ENCODE measurements at places on chromosomes 16 and 17.

GRCh38 chr17:64180089-64181073 lies 50.4 kb upstream of the ERN1 start:
- DNase-seq = no peak

DNA sequence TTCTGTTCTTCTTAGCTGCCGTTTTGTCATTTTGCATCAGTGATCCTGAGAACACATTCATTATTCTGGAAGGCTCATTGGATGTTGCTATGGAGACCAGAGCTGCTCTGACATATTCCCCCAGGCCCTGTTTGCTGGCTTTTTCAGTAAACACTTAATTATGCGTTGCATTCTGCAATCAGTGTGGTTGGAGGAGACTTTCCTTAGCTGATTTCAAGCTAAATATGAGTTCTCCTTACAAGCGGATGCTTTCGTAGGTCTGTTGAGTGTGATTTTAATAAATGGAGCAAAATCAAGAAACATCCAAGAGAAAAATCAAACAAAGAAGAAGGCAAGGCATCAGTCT lies 38.2 kb upstream of the NUDT7 start:
- no peak for DNase-seq

DNA sequence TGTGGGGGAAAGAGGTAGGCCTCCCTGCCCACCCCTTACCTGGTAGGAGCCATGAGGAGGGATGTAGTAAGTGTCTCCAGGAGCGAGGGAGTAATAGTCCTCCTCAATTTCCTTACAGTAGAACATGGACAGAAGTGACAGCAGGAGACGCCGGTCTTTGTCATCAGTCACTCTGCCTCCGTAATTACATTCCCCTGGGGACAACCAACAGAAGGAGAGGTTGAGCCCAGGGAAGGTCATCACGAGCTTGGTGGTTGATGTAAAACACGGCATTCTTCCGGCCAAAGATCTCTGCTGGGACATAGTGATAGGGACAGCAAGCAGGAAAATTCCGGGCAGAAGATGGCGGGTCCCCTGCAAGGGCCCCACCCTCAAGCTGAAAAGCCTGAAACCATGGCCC lies 47.9 kb downstream of the LYRM1 start:
- no peak for DNase-seq

- no peak for DNase-seq
Measured at GRCh38 chr16:74169687-74170376, 126.8 kb upstream of the PSMD7 start.

GRCh38 chr17:62648251-62648955 lies 20.9 kb downstream of the MRC2 start:
- no peak for DNase-seq

- no peak for DNase-seq
Measured at GRCh38 chr17:82553210-82553930, 33.8 kb downstream of the FOXK2 start.

DNA sequence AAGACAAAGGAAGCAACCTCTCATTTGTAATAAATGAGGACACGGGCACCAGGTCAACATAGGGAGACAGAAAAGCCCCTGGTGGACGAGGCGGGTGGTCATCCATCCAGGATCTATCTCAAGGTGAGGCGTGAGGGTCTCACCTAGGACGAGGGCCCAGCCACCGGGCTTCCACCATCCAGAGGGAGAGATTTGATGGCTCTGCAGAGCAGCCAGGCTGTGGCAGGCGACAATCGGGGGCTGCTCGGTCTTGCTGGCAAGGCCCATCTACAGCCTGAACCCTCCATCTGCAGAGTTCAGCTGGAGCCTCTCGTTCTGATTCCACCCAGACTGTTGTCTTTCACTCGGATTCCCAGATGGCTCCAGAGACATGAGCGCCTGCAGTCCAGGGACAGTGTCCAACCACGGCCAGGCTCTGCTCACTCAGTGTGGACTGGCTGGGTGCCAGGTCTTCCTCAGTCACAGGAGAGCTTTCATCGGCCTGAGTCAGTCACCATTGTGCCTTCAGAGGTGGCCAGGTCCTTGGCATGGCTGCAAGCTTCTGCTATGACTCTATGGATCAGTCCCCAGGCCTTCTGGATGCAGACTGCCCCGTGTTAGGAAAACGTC lies 5.9 kb downstream of the LITAFD start:
- DNase-seq = no peak

- no peak for DNase-seq
Measured at GRCh38 chr16:55016515-55016914, 85.8 kb downstream of the IRX5 start.

- DNase-seq = no peak
Measured at GRCh38 chr16:49952386-49952785, 72.6 kb upstream of the CNEP1R1 start.

DNA sequence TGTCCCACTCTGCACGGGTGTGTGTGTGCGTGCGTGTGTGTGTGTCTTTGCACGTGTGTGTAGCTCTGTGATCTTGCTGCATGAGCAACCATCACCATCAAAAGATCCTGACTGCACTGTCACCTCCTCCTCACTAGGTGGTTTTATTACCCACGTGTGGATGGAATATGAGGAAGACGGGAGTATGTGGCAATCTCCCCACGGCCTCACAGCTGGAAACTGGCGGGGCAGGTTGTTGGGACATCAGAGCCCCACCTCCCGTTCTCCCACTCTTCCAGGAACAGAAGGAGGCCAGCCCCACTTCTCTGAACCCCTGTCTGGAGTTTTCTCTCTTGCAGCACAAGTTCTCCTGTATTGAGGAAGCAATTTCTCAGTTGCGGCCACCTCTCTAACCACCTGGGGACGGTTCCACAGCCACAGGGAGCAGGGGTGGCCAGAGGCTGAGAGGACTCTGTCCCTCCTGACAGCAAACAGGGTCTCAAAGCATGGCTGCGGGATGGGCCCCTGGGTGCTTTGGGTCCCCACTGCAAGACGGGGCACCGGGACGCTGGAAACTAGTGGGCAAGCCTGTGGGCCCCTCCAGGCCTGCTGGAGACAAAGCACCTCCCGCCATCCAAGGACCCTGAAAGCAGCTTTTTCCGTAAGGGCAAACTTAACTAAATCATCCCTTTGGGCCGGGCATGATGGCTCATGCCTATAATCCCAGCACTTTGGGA lies 27.9 kb upstream of the ATP2C2 start:
- DNase-seq = no peak

- DNase-seq = no peak
Measured at GRCh38 chr17:79548116-79548515, 62.7 kb downstream of the RBFOX3 start.

Measured in activated naive CD4-positive, alpha-beta T cell treated with anti-CD3 and anti-CD28 coated beads, Interleukin-2, amount 50 U/mL, for 16 hours (primary cell).